ENCODE measurements at places on chromosomes 7 and 10. TPM values are rescaled to one million over a fixed set of nuclear protein-coding genes. Genes with fewer than 3 reads are reported as not detected.

AKAP9 gene
- 68.5 TPM for polyA plus RNA-seq

GRCh38 chr10:52961323-52961722 is 188.7 kb upstream of the MBL2 start:
- DNase-seq: no peak

- no peak for DNase-seq
Measured at GRCh38 chr7:40507166-40507565, 372.4 kb downstream of the SUGCT start.

IGF2BP3 gene
- polyA plus RNA-seq: 35.9 TPM

ENTPD1 gene
- 13.0 TPM for polyA plus RNA-seq

- no peak for DNase-seq
Measured at GRCh38 chr10:115604627-115605026, 511.5 kb downstream of the ATRNL1 start.

NSUN6 gene
- 8.4 TPM for polyA plus RNA-seq

DNA sequence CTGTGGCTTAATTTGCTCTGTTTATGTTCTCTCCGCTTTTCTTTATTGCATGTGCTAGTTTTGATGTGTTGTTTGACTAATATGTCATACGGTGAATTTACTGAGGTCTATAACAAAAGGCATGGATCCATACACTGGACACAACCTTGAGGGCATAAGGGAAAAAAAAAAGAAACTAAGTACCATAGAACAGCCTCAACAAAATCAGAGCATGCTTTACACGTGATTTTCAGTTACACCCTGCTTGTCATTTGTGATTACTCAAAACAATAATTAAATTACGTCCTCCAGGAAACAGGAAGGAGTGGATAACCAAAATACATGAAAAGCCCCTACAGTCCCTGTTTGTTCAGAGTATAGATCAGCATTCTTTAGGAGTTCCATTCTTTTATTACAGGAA is 150.5 kb downstream of the CRPPA start:
- DNase-seq: no peak

DNA sequence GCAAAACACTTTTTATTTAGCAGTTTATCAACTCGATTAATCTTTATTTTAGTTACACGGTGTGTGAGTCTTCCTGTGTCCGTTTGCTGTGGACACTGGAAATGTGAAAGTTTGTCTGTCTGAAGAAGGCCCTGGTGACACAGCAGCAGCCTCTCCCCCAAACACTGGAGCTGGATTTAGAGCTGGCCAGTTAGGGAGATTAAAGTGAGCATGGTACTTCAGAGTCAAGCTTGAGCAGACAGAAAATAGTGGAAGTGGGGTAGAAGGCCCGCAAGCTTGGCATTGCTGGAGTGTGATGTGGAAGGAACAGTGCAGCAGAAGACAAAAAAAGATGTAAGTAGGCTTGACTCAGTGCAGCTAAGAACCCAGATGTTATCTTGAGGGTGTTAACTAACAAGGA is 85.9 kb downstream of the POM121L12 start:
- DNase-seq: no peak

- peak; percentile 51 for DNase-seq
Measured at GRCh38 chr10:69914398-69915214, 112.9 kb downstream of the COL13A1 start.

GRCh38 chr10:46314071-46314470 is 27.3 kb downstream of the ANTXRL start:
- DNase-seq: no peak

C10orf95 gene
- polyA plus RNA-seq: not detected

DNA sequence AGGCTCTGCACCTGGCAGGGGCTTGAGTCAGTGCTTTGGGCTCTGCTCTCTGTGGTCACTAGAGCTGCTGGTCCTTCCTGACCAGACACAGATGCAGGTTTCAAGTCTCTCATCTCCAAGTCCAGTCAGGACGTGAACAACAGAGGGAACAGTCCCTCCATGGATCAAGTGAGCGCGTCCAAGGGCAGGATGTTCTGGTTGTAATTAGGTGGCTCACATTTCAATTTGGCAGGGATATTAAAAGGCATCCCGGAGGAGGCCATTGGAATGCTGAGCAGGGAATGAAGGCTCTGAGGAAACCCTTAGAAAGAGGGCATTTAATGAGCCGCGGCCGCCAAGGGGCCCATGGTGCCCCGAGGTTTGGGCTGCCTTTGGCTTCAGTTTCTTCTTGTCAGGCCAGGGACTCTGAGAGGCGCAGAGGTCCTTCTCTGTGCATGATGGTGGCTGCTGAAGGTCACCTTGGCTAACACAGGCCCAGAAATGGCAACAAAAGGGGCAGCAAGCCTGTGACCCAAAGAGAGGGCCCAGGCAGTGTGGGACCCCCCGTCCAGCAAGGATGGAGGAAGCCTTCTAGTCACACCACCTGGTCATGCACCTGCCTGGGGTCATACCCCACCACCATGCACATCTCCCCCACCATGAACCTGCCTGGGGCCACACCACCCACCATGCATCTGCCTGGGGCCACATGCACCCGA is 30.7 kb upstream of the INPP5A start:
- DNase-seq: peak; percentile 68

DNA sequence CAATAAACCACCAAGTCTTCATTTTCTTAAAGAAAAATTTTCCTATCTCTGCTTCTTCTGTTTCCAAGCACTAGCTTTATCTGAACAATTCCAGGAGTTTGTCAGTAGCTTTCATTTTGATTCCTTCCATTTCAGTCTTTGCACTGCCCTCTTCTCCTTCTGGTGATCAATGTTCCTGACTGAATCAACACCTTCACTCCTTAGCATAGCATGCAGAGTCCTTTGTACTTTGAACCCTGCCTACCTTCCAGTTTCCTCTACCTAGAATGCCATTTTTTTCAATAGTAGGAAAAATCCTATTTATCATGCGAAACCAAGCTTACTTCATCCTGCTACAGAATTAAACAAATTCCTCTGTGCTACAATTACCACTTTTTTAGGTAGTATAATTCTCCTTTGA is 1.9 kb upstream of the C10orf88 start:
- no peak for DNase-seq

DNA sequence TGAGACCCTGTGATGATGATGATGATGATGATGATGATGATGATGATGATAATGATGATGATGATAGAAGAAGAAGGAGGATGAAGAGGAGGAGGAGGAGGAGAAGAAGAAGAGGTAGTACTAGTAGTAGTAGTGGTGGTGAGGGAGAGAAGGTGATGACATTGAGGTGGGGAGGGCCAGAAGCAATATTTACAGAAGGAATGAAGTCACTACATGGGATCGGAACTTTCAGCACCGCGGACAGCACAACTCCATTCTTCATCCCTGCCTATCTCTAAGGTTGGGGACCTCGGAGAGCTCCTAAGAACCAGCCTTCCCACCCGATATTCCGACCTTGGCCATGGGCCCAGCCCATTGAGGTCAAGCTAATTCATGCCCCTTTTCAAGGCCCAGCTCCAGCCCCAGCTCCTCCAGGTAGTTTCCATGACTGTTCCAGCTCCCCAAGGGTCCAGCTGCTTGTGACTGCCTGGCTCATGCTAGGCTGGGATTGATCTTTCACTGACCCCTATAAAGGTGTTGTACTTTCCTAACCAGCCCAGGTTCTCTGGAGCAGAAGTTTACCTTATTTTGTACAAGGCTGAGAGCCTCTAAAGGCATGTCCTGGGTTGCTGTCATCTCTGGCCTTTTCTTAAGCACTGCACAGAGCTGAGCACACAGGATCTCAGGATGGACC is 10.3 kb downstream of the CRHR2 start:
- DNase-seq: peak; percentile 81

HOXA9 gene
- 0.90 TPM for polyA plus RNA-seq

GIMAP4 gene
- polyA plus RNA-seq: 32.7 TPM

- peak; percentile 70 for DNase-seq
Measured at GRCh38 chr7:24877790-24878311, 102.1 kb downstream of the OSBPL3 start.

DNA sequence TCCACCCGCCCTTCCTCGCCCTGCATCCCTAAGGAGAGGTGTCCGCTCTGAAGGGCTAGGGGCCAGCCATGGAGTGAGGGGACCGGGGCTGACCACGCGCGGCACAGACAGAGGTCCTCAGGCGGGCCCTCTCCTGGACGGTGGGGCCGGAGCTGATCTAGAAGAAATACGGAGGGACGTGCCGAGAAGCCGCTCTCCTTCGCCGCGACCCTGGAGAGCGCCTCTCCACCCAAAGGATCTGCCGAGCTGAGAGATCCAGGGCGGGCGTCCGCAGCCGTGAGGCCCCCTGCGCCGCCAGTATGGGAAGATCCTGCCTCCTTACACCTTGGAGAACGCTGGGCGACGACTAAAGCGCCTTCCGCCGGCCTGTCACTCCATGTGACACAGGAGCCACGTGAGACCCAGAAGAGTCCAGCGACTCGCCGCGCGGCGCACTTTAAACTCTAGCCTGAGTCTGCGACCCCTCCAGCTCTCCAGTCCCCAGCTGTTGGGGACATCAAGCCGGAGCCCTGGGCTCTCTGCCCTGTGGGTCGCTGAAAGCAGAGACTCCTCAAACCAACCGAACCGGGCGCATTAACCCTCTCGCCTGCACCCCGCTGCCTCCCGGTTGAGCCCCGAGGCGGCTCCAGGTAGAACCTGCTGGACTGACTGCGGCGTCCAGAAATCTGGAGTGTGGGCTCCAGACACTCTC is 1.5 kb upstream of the SFMBT2 start:
- peak; percentile 48 for DNase-seq

DNA sequence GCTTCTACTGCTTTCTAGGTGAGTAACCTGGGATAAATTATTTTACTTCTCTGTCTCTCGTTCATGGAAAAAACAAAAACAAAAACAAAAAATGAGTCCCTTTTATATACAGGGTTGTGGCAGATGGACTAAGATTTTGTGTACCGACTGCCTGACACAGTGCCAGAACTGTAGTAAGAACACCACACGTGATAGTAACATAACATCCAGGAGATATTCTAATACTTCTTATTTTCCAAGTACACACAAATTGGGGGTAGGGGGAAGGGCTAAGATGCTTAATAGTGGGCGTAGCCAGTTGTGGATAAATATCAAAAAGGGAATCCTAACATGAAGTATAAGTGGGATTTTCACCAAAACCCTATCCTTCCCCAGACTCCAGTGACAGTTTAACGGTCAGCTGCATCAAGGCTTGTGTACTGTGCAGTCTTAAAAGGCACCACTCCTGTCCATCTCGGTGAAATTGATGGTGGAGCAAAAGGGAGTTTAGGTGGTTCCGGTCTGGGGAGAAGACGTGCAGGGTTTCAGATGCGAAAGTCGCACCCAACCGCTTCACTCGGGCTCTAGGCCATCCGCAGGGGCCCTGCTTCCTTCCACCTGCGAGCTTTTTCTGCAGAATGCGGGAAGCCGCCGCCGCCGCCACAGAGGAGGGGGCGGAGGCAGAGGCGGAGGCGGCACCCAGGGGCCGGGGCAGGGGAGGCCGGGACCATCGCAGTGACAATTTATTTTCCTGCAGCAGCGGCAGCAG is at the start of gene STAMBPL1:
TSS of gene STAMBPL1 (plus strand) at position 712 of the 748 bp plus-strand sequence. CDS start 21,464 bp downstream, outside the sequence.
- DNase-seq: no peak

DNA sequence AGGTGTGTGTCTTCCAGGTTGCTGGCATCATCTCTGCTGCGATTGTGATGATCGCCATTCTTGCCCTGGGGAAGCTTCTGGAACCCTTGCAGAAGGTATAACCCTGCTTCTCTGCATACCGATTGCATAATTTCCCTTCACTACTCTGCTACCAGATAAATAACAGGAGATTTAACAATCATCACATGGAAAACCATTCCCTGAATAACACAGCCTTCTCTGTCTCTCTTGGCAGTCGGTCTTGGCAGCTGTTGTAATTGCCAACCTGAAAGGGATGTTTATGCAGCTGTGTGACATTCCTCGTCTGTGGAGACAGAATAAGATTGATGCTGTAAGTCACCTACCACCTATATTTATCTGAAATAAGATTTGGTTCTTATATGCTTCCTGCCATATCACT is 33.8 kb downstream of the SLC26A4 start:
- DNase-seq: peak; percentile 29

LEP gene
- 0.12 TPM for polyA plus RNA-seq

DNA sequence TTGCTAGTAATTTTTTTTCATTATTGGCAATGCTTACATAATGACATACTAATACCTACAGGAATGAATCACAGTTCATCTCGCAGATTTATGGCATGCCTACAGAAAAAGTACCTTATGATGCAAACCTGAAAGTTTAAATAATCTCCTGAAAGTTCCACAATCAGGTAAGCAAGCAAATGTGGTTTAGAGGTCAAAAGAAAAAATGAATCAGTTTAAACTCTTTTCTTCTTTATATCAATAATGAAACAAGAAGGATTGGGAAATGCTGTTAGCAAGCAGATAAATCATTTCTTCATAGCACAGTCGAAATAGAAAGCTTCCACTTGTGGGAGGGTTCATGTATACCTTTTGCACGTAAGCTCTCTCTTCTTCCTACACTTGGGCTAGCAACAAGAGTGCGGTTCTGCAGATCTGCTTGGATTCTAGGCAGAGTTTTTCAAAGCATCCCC is 53.7 kb upstream of the MTPN start:
- no peak for DNase-seq

DNA sequence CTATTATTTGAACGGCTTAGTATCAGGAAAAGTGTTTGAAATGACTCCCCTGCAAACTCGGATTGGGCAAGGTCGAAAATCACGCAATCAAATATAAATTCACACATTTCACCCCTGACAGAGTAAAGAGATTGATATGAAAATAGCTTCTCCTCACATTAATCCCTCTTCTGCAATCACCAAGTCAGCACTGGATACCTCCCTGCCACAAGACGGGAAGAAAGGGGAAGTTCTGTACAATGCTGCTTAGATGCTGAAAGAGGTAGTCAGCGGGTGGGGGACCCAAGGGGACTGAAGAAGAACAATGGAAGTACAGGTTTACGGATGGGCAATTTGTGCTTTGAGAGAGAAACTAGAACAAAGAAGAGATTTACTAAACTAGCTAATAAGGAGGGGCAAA is 72.0 kb upstream of the ANK3 start:
- no peak for DNase-seq

DNA sequence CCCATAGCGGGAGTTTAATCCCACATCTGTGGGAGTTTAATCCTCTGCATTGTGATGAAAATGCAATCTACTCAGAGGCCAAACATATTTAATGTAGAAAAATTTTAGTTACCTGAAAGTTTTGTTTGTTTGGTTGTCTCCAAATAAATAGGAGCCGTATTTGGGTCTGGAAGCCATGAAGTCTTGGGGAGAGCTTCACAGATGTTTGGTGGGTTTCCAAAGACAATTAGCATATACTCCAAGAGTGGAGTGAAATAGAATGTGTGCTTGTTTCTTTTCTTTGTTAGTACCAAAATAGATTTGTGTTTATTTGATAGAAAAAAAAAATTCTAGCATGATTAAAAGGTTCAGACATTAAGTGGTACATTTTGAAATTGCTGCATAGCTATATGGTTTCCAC is 50.9 kb downstream of the ANK3 start:
- peak; percentile 25 for DNase-seq

SMKR1 gene
- not detected for polyA plus RNA-seq

TMEM225B gene
- polyA plus RNA-seq: 0.66 TPM

ANKRD30A gene
- not detected for polyA plus RNA-seq

DNA sequence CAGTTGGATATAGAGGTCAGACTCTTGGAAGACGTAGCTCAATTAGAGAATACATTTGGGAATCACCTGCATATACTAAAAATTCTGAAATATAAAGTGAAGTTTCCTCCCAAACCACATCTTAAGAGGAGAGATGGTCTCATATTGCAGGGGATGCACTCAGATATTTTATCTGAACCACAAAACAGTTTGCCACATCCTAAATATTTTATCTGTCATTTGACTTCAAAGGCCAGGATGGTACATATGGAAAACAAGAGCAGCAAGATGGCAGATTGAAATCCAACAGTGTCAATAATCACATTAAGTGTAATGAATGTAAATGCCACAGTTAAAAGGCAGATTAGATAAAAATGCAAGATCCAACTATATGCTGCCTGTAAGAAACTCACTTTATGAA is 97.1 kb downstream of the GALNT11 start:
- DNase-seq: no peak

- DNase-seq: peak; percentile 56
Measured at GRCh38 chr7:134420424-134421125, 38.3 kb downstream of the AKR1B1 start.
